ENCODE measurements at places on chromosomes 5 and 9. TPM values are rescaled to one million over a fixed set of nuclear protein-coding genes. Genes with fewer than 3 reads are reported as not detected.

- no peak for DNase-seq
These were observed 127.3 kb downstream of the NUDT12 start for GRCh38 chr5:103435136-103435889.

DNA sequence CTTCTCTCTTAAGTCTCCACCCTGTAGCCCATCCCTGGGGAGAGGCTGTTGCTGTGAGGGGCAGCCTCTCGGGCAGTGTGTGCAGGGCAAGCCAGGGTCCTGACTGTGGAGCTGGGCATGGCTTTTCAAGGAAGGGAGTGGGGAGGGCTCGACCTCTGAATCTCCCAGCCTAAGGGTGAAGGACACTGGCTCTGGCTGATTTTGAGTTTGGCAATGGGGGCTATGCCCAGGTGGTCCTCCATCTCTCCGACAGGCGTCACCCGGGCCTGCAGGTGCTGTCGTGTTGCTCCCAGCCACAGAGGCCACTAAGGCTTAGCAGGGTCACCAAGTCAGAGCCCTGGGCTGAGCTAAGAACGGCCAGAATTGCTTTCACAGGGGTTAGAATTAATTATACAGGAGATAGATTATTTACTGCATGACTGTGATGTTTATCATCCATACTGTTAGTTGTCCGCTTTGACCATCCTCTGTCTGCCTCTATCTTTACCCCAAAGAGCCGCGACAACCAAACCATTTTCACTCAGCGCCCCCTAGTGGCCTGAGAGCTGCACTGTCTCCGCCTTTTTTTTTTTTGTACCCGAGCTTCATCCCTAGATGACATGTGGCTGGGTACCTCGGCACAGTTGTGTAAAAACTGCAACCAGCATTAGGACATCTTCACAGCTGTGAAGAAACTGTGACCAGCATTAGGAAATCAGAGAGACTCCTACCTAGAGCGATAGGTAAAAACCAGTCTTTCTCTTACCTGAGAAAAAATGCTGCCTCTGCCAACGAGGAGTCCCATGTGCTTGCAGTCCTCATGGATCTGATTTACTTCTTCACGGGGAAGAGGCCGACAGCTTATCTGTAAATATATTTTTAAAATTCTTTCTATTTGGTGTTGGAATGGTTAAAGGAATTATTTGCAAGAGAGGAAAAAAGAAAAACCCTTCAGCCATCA, 44.5 kb downstream of the AGXT2 start:
- no peak for DNase-seq

- DNase-seq = no peak
These were observed 2.5 kb upstream of the RAB14 start for GRCh38 chr9:121204121-121204520.

DNA sequence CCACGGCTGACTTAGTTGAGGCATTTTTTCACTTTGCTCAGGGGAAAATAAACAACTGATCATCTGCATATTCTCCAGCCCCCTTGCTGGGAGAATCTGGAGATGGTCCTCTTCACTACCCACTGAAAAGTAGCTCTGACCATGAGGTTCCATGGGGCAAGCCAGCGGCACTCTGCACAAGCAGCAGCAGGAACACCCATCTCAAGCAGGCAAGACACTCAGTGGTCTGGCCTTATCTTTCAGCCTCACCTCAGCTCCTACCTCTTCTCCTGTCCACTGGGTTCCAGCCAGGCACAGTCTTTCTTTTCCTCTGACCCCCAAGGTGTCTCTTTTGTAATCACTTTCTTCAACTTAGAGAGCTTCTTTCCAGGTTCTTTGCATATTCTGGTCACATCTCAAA, 280.8 kb upstream of the GRIA1 start:
- no peak for DNase-seq

Gene TSSK1B
- total RNA-seq = 0.10 TPM

Gene C5orf58
- not detected for total RNA-seq

DNA sequence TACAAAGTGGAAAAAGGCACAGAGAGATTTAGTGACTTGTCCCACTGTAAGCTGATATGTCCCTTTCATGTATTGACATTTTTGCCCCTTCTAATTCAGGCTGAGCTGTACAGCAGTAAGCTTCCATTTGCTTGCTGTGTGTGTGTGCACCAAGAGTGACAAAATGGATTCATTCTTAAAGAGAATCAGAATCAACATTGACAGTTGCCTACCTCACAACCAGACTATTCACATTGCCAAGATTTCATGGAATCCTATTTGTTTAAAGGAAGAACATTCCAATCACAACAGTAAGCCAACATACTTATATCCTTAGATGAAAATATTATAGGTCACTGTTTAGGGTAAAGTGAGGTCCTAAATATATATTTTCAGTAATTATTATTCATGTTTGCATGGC, 102.6 kb downstream of the TMEM232 start:
- DNase-seq = no peak

DNA sequence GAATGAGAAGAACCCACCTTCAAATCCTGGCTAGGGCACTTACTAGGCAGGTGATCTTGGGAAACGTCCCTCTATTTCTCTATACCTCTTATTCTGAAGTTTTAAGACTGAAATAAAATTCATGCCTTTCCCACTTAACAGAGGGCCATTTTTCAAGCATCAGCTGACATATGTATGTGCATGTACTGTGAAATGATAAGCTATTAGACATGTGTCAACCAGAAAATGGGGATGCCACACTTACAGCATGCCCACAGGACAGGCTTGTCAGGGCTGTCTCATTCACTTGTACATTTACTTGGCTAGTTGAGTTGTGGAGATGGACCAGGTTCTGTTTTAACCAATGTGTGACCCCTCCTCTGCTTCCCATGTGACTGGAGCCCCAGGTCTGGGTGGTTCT, 78.5 kb downstream of the C9orf152 start:
- no peak for DNase-seq

GRCh38 chr9:130938652-130939404, at the start of gene FIBCD1:
TSS of gene FIBCD1 (minus strand) at chr9:130939247. CDS start at chr9:130938607, 640 bp downstream.
- DNase-seq = no peak

- no peak for DNase-seq
These were observed 14.3 kb upstream of the LHX3 start for GRCh38 chr9:136219276-136219675.

GRCh38 chr9:13064676-13065075, 214.8 kb downstream of the MPDZ start:
- DNase-seq = no peak

GRCh38 chr5:72651779-72652178, 144.6 kb upstream of the ZNF366 start:
- no peak for DNase-seq

DNA sequence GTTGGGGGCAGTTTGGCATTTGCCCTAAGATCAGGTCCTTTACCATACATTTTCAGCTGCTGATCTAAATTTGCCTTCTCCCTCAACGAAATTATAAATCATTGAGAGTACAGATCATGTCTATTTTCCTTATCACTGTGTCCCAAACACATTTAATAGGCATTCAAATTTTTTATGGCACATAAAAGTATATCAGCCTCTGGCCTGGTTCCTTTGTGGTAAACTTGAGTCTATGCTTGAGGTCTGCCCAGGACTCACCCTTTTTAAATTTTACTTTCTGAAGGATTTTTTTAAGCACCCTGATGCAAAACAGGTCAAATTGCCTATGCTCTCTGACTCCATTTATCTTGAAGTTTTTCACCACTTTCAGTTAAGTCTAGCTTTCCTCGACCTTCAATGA, 163.6 kb upstream of the GRIN3A start:
- no peak for DNase-seq

- DNase-seq = no peak
These were observed 65.4 kb downstream of the FRMD3 start for GRCh38 chr9:83472764-83473163.

DNA sequence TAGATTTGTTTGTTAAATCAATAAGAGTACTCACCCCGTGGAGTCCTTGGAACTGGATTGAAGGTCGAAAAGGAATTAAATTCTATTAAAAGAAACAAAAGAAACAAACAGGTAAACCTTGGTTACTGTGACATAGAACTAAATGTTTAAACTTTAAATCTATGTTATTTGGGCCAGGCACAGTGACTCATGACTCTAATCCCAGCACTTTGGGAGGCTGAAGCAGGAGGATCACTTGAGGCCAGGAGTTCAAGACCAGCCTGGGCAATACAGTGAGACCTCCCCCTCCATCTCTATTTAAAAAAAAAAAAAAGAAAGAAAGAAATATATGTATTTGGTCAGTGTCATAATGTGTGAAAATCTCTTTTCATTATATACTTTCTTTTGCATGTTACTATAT, 18.7 kb downstream of the ELL2 start:
- DNase-seq = no peak

Gene HCN1
- total RNA-seq = not detected

- no peak for DNase-seq
These were observed 13.2 kb upstream of the AUH start for GRCh38 chr9:91374939-91375338.

DNA sequence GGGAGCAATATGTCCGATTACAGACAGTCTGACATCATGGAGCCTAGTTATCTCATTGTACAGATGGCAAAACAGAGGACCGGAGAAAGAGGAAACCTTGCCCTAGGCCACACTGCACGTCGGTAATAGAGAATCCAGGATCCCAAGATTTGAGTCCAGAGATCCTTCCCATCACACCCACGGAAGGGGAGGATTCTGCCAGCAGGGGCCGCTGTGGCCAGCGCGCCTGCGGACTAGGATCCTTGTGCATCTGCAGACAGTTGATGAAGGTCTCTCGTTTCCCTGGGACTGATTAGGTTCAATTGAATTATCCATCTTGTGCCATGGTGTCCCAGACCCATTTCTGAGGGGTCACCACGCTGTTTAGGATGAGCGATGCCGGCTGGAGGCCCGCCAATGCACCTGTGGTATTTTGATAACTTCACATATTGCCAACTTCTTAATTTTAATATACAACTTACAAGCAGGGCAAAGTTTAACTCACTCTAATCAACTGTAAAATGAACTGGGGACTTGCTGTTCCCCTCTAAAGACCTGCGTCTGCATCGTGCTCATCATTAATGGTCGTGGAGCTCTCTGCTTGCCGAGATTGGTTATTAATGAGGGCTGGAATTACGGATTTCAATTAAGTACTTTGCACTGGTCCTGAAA, 592.7 kb upstream of the BRINP1 start:
- no peak for DNase-seq

GRCh38 chr5:180467028-180467975, 26.9 kb upstream of the CNOT6 start:
- DNase-seq = peak; percentile 75

- no peak for DNase-seq
These were observed 9.0 kb downstream of the FXN start for GRCh38 chr9:69044240-69045219.

DNA sequence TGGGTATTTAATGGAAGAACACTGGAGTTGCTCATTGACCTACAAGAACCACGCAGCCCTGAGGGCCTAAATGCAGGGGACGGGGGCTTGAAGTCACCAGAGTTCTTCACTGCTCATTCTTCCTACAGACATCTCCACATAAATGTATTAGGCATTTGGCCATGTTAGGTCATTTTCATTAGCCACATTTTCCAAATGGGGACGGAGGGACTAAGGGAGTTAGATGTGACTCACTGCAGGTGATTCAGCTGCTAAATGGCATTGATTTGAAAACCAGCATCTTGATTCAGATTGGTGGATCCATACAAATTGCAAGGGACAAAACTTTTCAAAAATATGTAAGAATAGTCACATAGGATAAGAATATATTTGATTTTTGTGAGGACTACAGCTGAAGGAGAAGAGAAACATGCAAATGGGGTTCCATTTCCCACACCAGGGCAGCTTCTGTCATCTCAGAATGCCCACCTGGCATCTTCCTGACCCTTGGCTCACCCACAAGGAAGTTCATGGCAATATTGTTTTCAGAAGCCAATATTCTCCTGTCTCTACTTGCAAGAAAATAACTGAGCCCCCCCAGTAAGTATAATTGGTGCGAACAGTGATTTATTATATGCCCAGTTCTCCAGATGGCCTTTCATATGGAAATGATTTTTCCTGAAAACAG, 264.8 kb downstream of the DOCK8 start:
- DNase-seq = no peak

Gene MYMK
- not detected for total RNA-seq

Gene ALDH1A1
- not detected for total RNA-seq

Gene NUTM2G
- 0.15 TPM for total RNA-seq

- DNase-seq = no peak
These were observed 290.5 kb upstream of the RASA1 start for GRCh38 chr5:86977190-86977589.

Gene CD274
- total RNA-seq = not detected

Measured in chondrocyte (in vitro differentiated cells).